ENCODE measurements at places on chromosomes 13 and 19.

- DNase-seq = no peak
Observed at GRCh38 chr19:792306-792885, 4.9 kb upstream of the PTBP1 start.

GRCh38 chr13:97660594-97661260 lies 226.8 kb downstream of the RAP2A start:
- DNase-seq = no peak

DNA sequence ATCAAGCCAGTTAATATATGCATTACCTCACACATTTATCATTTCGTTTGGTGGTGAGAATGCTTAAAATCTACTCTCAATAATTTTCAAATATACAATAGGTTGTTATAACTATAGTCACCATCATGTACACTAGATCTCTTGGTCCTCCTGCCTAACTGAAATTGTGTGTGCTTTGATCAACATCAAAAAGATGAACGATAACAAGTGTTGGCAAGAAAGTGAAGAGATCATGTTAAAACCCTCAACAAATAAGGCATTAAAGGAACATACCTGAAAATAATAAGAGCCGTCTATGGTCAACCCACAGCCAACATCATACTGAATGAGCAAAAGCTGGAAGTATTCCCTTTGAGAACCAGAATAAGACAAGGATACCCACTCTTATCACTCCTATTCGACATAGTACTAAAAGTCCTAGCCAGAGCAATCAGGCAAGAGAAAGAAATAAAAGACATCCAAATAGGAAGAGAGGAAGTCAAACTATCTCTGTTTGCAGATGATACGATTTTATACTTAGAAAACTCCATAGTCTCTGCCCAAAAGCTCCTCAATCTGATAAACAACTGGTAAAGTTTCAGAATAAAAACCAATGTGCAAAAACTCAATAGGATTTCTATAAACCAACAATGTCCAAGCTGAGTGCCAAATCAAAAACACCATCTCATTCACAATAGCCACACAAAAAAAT lies 27.9 kb upstream of the OR10H1 start:
- no peak for DNase-seq

- DNase-seq = no peak
Observed at GRCh38 chr13:78826312-78826711, 167.4 kb upstream of the OBI1 start.

DNA sequence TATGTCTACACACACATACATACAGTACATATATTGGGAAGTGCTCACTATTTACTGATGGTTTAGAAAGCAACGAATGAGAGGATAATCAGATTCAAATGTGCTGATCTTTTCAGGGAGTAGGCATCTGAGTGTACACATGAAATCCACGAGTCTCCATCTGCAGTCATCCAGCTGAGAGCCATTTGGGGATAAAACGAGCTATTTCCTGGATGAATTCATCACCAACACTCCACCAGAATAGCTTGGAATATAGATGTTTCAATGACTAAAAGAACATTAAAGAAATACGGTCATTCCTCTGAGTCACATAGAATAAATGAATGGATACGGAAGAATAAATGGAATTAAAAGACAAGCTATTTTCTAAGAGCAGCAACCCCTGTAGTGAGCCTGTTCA lies 721.6 kb upstream of the ARGLU1 start:
- DNase-seq = no peak

GRCh38 chr19:55778331-55778730 lies 9.4 kb downstream of the RFPL4AL1 start:
- DNase-seq = no peak

DNA sequence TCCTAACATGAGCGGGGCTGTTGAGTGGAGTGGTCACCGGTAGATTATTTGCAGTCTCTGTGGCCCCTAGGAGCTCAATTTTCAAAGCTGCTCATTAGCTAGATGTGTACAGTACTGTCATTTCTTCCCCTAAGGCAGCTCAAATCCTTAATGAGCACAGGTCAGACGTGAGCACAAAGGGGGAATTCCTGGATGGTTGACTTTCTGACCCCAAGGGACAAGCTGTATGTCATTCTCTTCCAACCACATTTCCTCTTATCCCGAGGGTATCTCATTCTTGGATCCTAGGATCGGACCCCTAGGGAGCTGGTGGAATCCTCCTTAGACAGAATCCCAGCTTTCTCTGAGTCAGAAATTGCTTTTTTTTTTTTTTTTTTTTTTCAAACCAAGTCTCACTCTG lies 5.7 kb upstream of the OR7G3 start:
- no peak for DNase-seq

GRCh38 chr13:112889351-112890290 lies 79.4 kb upstream of the MCF2L start:
- DNase-seq = no peak

- DNase-seq = no peak
Observed at GRCh38 chr19:2487842-2488241, 11.9 kb downstream of the GADD45B start.

DNA sequence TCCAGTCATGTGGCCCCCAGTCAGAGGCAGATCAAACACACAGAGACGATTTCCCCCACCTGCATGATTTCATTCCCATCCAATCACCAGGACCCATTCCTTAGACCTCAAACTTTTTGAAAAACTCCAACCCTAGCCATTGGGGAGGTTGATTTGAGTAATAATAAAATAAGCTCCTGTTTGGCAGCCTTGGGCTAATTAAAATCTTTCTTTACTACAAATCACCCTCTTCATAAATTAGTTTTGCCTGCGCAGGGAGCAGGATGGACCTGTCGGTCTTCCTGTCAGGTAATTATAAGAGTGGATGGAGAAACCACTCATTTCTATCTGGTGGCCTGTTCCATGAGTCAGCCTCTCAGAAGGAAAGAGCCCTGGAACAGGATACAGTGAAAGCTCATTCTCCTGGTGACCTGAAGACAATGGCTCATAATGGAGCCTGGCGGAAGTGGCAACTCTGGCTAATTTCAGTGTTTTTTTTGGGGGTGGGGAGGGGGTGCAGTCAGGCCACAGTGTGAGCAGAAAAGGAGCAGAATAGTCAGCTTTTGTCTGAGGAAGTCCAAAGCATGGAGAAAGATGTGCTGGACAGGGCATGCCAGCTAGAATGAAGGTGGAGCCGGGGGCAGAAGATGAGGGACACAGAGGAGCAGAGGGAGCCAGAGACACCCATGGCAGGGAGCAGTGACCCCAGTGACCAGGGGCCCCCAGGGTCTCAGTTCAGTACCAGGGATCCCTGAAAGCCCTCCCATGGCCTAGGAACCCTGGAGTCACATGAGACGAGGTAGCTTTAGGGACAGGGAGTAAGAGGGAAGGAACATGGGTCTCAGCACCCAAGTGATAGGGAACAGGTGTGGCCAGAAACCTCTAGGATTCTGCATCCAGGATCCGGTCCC lies 31.8 kb upstream of the PSG9 start:
- DNase-seq = no peak

GRCh38 chr13:48536621-48537250 lies 3.9 kb upstream of the RCBTB2 start:
- no peak for DNase-seq

DNA sequence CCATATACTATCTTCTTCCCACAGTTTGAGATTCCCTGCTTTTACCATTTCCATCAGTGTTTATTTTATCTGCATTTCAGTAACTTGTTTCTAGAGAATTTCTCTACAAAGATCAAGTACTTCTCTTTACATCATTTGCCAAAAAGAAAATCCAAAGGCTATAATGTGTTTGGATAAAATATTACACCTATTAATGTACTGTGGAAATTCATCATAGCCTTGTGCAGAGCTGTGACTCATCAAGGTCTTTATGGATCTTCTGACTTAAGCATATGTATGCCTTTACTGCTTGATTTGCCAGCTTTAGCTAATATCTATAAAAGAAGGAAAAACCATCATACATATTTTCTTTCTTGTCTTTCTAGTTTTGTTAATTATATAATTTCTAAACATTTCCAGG lies 9.6 kb upstream of the HTR2A start:
- no peak for DNase-seq

- peak; percentile 26 for DNase-seq
Observed at GRCh38 chr19:52307275-52307674, 10.3 kb downstream of the ZNF480 start.

DNA sequence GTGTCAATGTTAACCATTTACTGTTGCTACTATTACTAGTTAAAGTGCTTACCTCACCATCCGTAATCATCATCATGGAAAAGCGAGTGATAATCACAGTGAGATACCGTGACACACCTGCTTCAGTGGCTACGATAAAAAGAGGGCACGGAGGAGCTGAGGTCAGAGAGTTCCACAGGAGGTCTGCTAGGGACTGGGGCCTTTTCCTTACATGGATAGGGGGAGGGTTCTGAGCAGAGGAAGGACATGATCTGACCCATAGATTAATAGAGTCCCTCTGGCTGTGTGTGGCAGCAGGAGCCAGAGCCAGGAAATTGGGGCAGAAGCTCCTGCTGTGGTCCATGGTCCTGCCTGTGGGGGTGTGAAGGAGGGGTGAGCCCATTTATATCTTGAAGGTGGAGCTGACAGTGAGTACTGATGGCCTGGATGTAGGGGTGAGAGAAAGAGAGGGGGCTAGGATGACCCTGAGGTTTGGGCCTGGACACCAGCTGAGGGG lies 136.7 kb downstream of the SIPA1L3 start:
- DNase-seq = no peak

DNA sequence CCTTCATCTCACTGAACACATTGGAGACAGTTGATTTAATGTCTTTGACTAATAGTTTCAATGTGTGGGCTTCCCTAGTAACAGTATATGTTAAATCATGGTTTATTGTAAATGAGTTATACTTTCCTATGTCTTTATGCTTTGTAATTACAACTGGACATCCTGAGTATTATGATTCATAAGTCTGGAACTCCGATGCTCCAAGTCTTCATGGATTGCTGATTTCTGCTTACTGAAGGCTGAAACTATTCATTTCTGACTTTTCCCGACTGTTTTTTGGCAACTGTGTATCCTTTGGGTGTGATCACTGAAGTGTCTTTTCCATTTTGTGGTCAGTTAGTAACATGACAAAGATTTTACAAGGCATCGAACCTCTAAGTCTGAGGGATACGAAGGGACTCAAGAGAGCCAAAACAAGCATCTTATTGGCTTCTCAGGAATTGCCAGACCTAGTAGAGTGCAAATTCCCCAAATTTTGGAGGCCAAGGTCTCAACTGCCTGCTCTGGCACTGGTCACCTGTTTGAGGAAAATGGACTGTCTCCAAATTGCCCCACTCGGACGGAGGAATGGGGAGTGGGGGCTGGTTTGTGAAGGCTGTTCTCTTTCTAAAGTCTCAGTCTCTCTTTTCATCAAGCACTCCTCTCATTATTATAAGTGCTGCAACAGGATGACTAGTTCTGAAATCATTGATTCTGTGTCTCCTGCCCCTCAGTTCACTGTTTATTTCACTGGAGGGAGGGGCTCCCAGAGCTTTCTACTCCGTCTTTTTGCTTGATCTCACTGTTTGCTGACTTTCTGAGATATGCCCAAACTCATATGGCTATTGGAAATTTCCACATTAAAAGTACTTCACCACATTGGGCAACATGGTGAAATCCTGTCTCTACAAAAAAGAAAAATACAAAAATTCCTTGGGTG lies 20.2 kb upstream of the CD70 start:
- DNase-seq = no peak

DNA sequence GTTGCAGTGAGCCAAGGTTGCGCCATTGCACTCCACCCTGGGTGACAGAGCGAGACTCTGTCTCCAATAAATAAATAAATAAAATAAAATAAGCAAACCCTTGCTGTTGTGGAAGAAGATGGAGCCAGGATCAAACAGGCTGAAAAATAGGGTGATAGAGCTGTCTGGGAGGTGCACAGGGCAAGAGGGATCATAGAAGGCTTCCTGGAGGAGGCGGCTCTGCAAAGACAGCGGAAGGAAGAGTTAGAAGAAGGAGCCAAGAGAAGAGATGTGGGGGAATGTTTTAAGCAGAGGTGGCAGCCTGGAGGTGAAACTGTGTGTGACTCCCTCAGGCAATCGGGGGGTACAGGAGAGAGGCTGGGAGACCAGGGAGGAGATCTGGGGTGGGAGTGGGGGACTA lies 40.6 kb downstream of the ZNRF4 start:
- DNase-seq = no peak

GRCh38 chr13:99352351-99353245 lies 45.4 kb upstream of the GPR183 start:
- DNase-seq = no peak

GRCh38 chr19:41939861-41940730 lies 11.8 kb upstream of the ERFL start:
- DNase-seq = peak; percentile 63

DNA sequence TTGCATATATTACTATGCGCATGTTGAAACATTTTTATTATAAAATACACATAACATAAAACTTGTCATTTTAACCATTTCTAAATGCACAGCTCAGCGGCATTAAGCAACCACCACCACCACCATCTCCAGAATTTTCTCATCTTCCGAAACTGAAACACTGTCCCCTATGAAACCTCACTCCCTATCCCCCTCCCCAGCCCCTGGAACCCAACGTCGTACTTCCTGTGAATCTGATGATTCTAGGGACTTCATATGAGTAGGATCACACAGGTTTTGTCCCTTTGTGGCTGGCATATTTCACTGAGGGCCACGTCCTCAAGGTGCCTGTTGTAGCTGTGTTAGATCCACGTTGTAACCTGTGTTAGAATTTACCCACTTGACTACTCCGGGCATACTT lies 716 bp upstream of the MAP2K2 start:
- no peak for DNase-seq

- no peak for DNase-seq
Observed at GRCh38 chr13:66700117-66700601, 530.0 kb downstream of the PCDH9 start.

DNA sequence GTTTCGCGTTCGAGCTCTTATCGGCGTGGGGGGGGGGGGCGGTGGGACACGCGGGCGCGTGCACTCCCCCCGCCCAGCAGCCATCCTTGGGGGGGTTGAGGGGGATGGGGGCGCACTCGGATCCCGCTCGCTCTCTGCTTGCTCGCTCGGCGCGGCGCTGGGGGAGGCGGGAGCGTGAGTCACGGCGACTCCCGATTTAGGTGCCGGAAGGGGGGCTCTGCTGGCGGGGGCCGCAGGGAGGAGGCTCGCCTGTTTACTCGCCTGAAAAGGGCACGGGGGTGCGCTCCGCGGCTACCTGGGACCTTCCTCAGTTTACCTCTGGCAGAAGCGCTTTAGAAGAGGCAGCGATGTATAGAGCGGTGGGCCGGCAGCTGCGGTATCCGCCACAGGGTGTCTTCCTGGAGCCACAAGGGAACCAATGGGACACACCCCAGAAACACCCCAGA lies 1.1 kb upstream of the PDE4A start:
- DNase-seq = peak; percentile 73

GRCh38 chr13:86003029-86003428 lies 203.8 kb upstream of the SLITRK6 start:
- no peak for DNase-seq

GRCh38 chr19:56174550-56174949 lies 1.3 kb upstream of the GALP start:
- no peak for DNase-seq

Measured in stimulated activated CD8-positive, alpha-beta memory T cell treated with anti-CD3 and anti-CD28 coated beads, Interleukin-4, amount 100 ng/mL, for 48 hours (primary cell).